Activated CD4-positive, CD25-positive, alpha-beta regulatory T cell treated with anti-CD3 and anti-CD28 coated beads, Interleukin-2, amount 50 U/mL, for 72 hours (primary cell): ENCODE measurements at places on chromosomes 1 and 21.

DNA sequence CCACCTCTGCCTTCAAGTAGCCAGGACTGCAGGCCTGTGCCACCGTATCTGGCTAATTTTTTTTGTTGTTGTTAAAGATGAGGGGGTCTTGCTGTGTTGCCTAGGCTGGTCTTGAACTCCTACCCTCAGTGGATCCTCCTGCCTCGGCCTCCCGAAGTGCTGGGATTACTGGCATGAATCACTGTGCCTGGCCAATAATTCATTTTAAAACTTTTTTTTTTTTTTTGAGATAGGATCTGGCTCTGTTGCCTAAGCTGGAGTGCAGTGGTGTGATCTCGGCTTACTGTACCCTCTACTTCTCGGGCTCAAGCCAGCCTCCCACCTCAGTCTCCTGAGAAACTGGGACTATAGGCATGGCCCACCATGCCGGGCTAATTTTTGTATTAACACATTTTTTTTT lies 3.5 kb downstream of the CDC73 start:
- no peak for DNase-seq

DNA sequence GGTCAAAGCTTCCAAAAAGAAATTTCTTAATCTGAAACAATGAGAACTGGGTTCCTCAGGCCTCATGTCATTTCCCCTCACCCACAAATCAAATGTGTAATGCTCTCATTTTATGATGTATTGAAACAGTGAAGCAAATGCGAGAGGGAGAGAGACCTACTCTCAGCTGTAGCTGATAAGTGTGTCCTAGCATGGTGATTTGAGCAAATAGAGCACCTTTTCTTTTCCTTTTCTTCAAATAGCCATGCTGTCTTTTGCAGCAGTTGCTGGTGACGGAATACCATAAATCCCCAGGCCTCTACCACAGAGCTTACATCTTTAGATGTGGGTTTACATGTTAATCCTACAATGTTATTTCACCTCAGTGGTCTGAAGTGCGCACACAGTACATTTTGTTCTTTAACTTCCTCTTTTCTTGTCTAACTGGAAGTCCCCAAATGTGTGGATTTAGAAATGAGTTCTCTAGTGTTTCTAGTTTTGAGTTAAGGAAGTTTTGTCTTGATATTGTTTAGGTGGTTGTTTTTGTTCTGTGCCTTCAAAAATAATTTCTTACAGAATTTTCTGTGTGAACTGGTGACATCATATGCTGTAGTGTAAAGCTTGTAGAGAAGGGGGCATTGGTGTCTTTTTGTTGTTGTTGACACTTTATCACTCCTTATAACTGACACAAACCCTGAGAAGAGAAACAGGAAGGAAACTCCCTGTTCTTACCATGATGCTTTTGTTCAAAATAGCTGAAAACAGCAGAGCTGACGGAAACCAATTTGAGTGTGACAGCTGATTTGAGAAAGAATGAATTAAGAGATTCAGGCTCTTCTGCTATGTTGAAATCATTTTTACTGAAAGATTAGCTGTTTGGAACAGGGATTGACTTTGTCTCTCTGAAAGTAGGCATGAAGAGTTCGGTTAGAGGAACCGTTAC lies 12.2 kb downstream of the SMAP2 start:
- DNase-seq, result no peak

- DNase-seq, result no peak
Measured at GRCh38 chr1:8443558-8444194, 125.8 kb downstream of the SLC45A1 start.

DNA sequence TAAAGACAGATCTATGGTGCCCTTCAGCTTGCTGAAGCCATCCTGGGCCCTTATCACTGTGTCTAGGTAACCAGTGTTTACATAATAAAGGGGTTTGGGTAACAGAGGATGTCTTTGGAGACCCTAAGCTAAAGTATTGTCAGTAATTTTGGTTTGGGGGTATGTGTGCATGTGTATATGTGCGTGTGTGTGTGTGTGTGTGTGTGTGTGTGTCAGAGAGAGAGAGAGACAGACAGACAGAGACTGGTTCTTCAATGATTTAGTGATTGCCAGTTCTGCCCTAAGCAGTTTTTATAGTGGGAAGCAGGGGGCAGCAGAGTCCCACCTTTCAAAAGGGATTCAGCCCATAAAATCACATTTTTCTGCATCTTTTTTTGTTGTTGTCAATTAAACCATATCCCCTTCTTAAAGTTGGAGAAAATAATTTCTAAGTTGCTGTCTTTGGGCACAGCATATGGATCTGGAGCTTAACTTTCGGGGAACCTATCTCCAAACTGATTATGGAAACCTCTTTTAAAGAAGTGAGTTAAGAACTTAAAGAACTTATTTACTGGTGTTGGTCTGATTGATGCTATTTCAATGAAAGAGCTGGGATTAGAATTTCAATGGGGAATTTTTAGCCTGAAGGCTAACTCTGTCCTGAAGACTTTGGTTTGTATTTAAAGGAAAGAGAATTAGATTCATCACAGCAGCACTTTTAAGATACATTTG lies 51.1 kb downstream of the ZNF326 start:
- no peak for DNase-seq

DNA sequence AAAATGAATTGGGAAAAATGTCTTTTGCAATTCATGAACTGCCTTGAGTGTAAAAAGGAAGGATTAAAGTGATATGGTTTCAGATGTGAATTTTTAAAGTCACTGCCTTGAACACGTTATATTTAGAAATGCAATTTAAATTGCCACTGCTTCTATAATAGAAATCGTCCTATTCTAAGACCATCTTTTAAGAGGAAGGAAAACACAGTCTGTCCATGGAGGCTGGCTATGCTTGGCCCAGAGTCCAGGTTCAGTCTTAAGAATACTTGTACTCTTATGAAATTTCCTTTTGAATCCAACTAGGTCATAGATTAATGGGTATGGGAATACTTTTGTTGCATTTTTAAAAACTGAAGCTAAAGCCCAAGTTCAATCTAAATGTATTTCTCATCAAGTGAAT lies 86.0 kb downstream of the PCNX2 start:
- DNase-seq, result no peak

GRCh38 chr21:46171585-46171984 lies 12.7 kb downstream of the SPATC1L start:
- no peak for DNase-seq

DNA sequence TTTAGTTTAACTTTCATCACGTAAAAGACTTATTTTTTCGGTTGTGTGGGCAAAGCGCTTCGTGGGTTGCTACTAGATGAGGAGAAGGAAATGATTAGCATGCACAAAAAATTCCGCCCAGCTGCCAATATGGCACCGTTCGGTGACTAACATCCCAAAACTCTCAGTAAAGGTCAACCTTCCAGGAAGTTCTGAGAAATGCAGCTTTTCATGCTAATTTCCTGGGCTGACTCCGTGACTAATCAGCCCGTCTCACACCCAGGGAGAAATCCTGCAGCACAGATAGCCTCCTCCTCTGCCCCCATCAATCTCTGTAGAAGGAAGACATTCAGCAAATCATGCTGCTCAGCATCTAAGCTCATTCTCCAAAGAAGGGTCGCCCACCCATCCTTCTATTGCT lies 34.1 kb downstream of the TMCO4 start:
- no peak for DNase-seq
